ENCODE measurements at places on chromosomes 13 and 19. TPM values are rescaled to one million over a fixed set of nuclear protein-coding genes. Genes with fewer than 3 reads are reported as not detected.
A peak's percentile ranks its signal among the peaks of the same experiment; 100 is the strongest.

GRCh38 chr19:4453232-4454179, 4.1 kb downstream of the UBXN6 start:
- peak; percentile 52 for DNase-seq

DNA sequence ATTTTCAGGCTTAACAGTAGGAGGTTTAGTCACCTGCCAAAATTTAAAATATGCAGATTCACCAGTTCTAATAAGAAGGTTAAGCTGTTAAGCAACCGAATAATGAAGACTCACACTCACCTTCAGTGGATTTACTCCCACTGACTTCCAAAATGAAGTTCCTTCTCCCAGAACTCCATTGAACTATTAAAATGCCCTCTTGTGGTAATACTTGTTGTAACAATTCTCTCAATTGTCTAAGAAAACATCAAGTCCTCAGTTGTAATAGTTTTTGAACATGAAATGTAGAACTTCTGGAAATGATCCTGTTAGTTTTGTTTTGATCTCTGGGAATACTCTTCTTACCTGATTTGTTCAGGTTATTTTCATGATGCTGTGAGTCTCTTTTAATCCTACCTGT, 522.0 kb upstream of the ATXN8OS start:
- no peak for DNase-seq

DNA sequence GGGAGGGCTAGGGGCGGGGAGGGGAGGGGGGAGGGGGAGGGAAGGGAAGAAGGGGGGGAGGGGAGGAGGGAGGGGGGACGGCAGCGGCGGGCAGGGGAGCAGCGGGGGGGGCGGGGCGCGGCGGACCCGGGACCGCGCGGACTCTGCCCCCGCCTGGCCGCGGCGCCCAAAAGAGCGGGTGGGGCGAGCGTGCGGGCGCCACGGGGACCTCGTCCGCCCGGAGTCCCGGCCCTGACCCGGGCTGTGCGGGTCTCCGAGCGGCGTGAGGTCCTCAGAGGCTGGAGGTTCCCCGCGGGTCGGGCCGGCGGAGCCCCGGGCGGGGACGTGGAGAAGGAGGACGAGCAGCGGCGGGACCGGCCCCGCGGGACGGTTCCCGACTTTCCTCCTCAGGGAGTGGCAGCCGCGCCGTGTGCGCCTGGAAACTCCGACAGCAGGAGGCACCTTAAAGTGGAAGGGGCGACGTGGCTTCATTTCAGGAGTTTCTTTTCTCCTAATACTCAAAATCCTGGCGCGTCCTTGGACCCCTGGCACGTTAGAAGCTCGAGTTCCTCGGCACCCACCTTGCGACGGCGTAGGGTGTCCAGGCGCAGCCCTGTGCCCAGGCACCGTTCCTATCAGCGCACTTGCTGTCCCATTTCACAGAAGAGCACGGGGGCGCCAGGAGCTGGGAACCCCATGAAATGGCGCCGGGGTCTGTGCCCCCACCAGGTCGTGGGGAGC, 518 bp upstream of the PLPP2 start:
- no peak for DNase-seq

- DNase-seq, result no peak
These were observed 204.7 kb downstream of the FGF14 start for GRCh38 chr13:102197193-102197592.

CEACAM7 gene
- total RNA-seq, result 0.16 TPM
